Epithelial cell of proximal tubule (primary cell): ENCODE measurements at places on chromosomes 6 and 20. TPM values are rescaled to one million over a fixed set of nuclear protein-coding genes. Genes with fewer than 3 reads are reported as not detected.
A peak's percentile ranks its signal among the peaks of the same experiment; 100 is the strongest.

- DNase-seq: no peak
Measured at GRCh38 chr6:158262755-158263154, 49.5 kb upstream of the TULP4 start.

GRCh38 chr6:13924146-13924948, 405 bp upstream of the RNF182 start:
- no peak for DNase-seq

DNA sequence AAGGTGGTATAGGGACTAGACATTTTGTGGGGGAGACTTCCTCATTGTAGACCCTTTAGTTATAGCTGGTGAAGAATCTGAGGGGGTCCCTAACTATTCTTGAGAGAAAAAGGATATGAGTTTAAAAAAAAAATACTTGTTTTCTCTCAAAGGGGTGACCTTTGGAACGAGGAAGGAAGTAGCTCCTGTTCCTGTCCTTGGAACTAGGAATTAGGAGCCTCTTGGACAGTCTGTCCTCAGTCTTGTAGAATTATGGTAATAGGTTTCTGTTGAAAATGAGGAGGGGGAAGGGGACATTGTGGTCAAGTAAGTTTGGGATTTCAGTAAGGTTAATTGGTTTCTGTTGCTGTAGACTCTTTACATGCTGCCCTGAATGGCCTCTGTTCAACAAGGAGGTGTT, 56.5 kb downstream of the PLEKHG1 start:
- no peak for DNase-seq

- DNase-seq: no peak
Measured at GRCh38 chr6:159493898-159494585, 199.0 kb downstream of the SOD2 start.

DNA sequence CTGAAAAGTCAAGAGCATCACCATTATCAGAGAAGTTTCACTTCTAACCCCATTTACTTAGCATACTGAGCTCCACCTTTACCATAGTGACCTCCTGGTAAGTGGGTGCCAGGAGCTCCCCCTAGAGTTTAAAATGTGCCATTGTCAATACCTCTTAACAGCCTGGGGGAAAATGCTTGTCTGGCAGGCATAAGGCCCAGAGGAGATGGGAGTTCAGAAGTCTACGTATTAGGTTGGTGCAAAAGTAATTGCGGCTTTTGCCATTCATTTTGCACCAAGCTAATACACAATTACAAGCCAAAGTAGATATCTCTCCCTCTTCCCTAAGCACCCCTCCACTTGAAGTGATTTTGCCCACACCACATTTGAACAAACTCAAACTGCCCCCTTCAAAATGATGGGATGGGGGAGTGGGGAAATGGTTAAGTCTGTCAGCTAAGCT, 919.0 kb downstream of the KIF16B start:
- DNase-seq: no peak

- DNase-seq: no peak
Measured at GRCh38 chr20:52433326-52434040, 241.9 kb upstream of the ZFP64 start.

DNA sequence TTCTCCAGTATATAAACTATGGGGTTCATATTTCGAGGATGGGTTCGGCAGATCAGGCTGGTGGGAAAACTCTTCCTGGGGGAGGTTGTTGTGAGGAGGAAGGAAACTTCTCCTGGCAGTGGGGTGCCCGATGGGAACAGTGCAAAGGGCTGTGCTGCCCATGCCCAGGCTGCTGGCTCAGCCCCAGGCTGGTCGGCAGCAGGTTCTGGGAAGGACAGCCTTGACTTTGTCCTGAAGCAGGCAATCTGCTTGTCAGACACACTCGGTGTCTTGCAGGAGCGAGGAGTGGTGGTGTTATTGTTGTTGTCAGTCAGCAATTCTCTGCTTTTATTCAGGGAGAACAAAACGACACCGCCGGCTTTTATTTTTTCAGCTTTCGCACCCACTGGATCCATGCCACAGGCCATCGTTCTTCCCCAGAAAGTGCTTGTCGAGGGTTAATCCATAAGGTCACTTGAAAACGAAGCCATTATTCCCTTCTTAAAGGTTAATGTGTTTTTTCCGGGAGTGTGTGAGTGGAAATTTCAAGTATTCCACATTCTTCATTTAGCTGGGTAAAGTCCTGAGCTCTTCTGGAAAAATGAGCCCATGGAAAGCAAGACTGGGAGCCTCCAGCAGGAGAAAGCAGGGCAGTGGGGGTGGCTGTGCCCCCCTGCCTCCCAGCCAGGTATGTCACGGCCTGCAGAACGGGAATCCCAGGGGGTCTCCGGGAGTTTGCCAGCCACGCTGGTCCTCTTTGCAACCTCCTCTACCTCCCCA, 57.0 kb upstream of the STX16 start:
- DNase-seq: no peak

DNA sequence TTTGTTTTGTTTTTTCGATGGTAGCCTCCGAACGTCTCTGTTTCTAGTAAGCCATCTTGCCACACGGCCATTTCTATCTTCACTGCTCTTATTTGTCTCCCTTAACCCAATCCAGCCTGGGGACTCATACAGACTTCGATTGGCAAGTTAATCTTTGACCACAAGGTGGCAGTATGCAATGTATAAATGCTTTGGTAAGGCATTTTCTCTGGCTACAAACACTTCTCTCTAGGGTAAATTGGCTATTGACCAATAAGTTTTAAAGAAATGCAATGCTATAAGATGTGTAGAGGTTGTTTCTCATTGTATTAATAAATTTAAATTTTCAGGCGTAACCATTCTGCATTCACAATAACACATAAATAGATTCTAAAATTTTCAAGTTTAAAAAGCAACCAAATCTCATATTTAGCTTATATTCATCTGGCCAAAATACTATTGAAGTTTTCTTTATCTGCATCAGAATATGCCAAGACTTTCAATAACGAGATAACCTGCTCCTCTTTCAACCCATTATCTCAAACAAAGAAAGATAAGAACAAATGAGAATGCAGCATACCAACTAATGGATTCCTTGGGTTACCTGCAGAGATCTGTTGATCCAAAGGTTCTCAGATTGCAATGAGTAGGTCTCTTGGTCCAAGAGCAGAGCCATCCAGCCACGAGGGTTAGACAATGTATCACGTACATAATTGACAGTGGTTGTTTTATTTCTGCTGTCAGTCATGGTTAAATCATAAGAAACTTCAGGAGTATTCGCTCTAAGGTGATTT, 231.9 kb downstream of the PKHD1 start:
- DNase-seq: no peak

DNA sequence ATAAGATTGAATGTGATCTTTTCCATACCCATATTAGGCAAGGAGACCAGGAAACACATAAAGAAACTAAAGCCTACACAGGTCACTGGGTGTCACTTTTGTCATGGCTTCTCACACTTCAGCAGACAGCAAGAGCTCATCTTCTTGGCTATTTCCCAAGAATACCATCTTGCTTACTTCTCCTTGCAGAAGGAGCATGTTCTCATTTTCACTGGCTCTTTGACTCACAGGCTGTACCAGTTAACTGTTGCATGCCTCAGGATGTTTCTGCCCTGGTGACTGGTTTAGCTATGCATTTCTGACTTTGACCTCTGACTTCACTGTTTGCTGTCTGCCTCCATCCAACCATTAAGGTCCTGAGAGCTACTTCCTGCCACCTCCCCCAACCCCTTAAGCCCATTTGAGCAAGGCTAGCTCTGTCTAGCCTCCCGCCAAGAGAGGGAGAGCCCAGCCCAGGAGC, 40.3 kb upstream of the OGFRL1 start:
- DNase-seq: peak; percentile 97

GRCh38 chr6:78157606-78158005, 504.8 kb downstream of the MEI4 start:
- no peak for DNase-seq

DNA sequence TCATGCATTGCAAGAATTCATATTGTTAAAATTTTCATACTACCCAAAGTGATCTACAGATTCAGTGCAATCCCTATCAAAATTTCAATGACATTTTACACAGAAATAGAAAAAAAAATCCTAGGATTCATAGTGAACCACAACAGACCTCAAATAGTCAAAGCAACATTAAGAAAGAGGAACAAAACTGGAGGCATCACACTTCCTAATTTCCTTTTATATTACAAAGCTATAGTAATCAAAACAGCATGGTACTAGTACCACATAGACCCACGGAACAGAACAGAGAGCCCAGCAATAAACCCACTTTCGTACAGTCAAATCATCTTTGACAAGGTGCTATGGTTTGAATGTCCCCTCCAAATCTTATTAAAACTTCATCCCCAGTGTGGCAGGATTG, 39.7 kb downstream of the NTSR1 start:
- no peak for DNase-seq

KIFC1 gene
- total RNA-seq: 117 and 126 TPM in 2 replicates

HTR1B gene
- total RNA-seq: 0.43 TPM in 1 of 2 replicates, not detected in the other

C4B gene
- 1.1 and 1.2 TPM in 2 replicates for total RNA-seq

HLA-DOA gene
- total RNA-seq: 1.6 TPM in 1 of 2 replicates, not detected in the other

RIPOR2 gene
- under 0.01 and 1.6 TPM in 2 replicates for total RNA-seq

FNDC11 gene
- 1.7 TPM in 2 replicates for total RNA-seq
